ENCODE measurements at places on chromosomes 7 and 10. TPM values are rescaled to one million over a fixed set of nuclear protein-coding genes. Genes with fewer than 3 reads are reported as not detected.

Gene CPEB3
- total RNA-seq, result 7.2 TPM

Gene SPDYE2
- total RNA-seq, result not detected

Gene FUOM
- total RNA-seq, result 8.4 TPM

Gene H2BK1
- total RNA-seq, result not detected

Gene PRTFDC1
- 15.4 TPM for total RNA-seq

GRCh38 chr7:55568613-55569268 lies 3.6 kb downstream of the VOPP1 start:
- DNase-seq, result no peak

- DNase-seq, result no peak
These were observed 54.1 kb downstream of the KIAA1217 start for GRCh38 chr10:24262929-24263590.

- DNase-seq, result no peak
These were observed 2.1 kb downstream of the DNAJC9 start for GRCh38 chr10:73244866-73245477.

DNA sequence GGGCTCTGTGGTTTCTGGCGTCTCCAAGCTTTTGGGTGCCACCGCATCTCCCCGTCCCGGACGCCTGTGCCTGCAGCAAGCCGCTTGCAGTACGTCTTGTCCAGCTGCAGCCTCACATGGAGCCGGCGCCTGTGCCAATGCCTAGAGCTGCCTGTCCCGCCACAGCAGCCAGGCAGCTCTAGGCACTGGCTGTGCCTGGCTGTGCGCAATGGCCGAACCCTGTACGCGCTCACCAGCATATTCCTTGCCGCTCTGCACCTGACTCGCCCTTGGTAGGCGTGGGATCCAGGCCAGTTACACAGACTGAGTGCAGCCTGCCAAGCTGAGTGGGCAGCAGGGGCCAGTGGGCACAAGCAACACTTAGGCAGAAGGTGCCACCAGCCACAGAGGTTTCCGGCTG lies 381.2 kb upstream of the SORCS1 start:
- no peak for DNase-seq

GRCh38 chr7:136911344-136911743 lies 42.9 kb downstream of the CHRM2 start:
- no peak for DNase-seq

- DNase-seq, result no peak
These were observed 34.4 kb downstream of the POLR1F start for GRCh38 chr7:19674266-19674960.

- DNase-seq, result no peak
These were observed 395.9 kb upstream of the PODXL start for GRCh38 chr7:131952365-131952764.

DNA sequence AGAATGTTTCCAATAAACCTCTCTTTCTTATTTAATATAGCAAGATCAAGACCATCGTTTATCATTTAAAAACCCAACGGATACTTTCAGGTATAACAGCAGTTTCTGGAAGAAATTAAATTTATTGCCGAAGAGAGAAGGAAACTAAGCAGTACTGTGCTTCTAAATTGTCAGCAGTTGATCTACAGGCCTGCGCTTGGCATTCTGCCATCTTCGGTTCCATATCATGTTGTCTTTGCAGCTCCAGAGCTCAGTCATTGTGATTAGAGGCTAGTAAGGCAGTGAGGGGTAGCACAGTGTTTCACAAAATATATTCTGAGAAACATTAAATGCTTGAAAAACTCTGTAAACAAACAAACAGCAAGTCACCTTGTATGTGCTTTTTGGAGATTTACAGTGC lies 301.3 kb downstream of the REEP3 start:
- DNase-seq, result no peak

- DNase-seq, result no peak
These were observed 128.5 kb upstream of the PRR15 start for GRCh38 chr7:29435167-29435566.

- peak; percentile 35 for DNase-seq
These were observed 132.2 kb downstream of the VIPR2 start for GRCh38 chr7:159012353-159013069.

DNA sequence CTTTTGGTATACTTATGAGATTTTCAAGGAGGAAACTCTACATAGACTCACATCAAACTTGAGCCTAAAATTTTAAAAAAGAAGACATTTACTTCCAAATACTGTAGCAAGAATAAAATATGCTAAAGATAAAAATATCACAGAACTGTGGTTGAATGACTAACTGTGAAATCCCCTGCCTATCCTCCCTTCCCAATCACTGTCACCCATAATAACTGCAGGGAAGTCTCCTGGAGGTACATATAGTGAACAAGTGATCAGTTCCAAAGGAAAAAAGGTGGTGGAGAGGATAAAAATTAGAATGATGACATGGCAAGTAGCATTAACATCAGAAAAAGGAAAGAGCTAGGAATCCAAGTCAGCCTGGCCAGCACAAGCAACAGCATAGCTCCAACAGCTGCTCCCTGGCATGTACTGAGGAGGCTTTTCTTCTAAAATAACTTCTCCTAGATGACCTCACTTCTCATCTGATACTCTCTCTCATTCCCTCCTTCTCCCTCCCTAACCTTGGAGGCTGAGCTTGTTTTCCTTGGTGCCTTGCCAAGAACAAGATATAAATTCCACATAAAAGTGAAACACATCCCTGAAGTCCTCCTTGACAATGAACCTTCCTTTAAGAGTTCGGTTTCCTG lies 124.0 kb downstream of the IQUB start:
- DNase-seq, result peak; percentile 93

GRCh38 chr7:142689439-142690120 lies 59.7 kb upstream of the PRSS1 start:
- no peak for DNase-seq

GRCh38 chr10:104333032-104333727 lies 5.1 kb downstream of the ITPRIP start:
- DNase-seq, result no peak

GRCh38 chr7:33678569-33679335 lies 226.6 kb upstream of the BMPER start:
- DNase-seq, result no peak

GRCh38 chr7:100132697-100133151 lies 6.0 kb downstream of the MBLAC1 start:
- peak; percentile 75 for DNase-seq

- DNase-seq, result no peak
These were observed 164.4 kb downstream of the SVIL start for GRCh38 chr10:29470355-29470705.

DNA sequence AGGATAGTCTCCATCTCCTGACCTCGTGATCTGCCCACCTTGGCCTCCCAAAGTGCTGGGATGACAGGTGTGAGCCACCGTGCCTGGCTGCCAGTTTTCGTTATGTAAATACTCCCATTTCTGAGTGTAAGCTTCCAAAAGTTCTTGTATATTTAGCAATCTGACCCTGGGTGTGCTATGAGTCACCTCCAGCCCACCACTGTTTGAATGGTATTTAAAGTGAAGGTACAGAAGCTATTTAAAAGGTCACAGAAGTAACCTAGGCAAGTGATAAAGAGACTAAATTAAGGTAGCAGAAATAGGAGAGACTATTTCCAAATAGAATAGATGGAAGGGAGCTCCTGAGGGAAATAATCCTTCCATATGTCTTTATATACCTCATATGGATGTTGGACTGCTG lies 3.9 kb upstream of the ANKRD7 start:
- no peak for DNase-seq

DNA sequence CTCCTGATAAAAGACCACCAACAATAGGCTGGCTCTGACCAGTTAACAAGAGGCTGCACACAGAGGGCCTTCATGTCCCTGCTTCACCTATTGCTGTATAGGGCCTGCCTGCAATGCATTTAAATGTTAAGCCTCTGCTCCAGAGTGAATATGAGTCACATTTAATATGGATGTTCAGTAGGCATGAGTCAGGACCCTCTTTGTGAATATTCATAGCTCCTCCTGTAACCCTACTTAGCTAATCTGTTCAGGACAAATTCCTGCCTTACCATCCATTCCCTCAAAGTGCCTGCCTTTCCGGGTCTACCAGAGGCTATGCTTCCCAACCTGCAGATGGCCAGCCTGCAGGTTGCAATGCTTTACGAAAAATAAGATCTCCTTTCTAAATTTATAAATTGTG lies 32.5 kb downstream of the ARHGAP22 start:
- DNase-seq, result no peak

GRCh38 chr7:761101-761500 lies 34.0 kb upstream of the PRKAR1B start:
- no peak for DNase-seq

Data from tongue (tissue), 3 donors.